ENCODE measurements at places on chromosomes 1 and 21.

DNA sequence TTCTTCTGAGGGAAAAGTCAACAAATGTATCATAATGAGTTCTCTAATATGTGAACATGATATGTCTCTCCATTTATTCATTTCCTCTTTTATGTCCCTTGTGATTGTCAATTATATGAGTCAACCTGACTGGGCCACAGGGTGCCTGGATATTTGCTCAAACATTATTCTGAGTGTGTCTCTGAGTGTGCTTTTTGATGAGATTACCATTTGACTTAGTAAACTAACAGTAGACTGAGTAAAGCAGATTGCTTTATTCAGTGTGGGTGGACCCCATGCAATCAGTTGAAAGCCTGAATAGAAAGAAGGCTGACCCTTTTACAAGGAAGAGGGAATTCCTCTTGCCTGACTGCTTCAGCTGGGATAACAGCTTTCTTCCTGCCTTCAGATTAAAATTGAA lies 142.6 kb downstream of the SLC35F3 start:
- H3K36me3 ChIP-seq: no peaks in the 10 kb centered on the region
- no peaks in the 10 kb centered on the region for H3K4me1 ChIP-seq
- no peak overlapping the region for H3K4me3 ChIP-seq
- no peak overlapping the region for H3K27ac ChIP-seq

DNA sequence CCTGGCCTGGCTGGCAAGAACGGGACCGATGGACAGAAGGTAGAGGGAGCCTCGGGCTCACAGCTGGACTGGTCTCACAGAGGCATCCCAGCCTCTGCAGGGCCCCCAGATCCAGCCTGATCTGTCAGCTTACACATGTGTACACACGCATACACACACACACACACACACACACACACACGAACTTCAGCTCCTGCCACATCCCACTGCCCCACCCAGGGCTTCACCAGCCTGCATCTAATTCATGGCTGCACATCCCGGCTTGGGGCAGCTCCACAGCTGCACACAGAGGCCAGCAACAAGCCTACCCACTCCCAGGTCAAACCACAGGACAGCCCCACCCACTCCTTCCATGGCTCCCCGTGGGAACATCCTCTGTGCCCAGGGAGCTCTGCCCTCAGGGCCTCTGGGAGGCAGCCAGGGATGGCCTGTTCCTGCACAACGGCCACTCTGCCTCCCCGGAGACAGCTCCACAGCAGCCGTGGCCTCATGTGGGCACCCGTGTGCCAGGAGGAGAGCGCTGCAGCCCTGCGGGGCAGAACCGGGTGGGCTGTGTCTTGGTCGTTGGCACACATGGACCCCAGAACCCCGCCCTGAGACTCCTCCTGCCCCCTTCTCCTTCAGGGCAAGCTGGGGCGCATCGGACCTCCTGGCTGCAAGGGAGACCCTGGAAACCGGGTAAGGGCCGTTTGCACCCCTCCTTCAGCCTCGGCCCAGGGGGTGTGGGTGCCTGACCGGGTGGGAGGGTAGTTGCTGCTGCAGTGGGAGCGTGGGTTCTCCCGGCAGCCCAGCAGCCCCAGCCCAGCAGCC lies 19.1 kb downstream of the COL6A2 start:
- peak; percentile 8 for DNase-seq
- no peak overlapping the region for H3K27ac ChIP-seq
- H3K27me3 ChIP-seq: no peaks in the 10 kb centered on the region
- no peak overlapping the region for H3K4me3 ChIP-seq

GRCh38 chr1:18922848-18923755 lies 20.7 kb upstream of the ALDH4A1 start:
- DNase-seq: no peak
- peak overlapping the region; percentile 88 for H3K27ac ChIP-seq
- H3K27me3 ChIP-seq: no peaks in the 10 kb centered on the region
- peaks cover 47% of the 10 kb centered on the region for H3K4me1 ChIP-seq
- no peak overlapping the region for H3K4me3 ChIP-seq

DNA sequence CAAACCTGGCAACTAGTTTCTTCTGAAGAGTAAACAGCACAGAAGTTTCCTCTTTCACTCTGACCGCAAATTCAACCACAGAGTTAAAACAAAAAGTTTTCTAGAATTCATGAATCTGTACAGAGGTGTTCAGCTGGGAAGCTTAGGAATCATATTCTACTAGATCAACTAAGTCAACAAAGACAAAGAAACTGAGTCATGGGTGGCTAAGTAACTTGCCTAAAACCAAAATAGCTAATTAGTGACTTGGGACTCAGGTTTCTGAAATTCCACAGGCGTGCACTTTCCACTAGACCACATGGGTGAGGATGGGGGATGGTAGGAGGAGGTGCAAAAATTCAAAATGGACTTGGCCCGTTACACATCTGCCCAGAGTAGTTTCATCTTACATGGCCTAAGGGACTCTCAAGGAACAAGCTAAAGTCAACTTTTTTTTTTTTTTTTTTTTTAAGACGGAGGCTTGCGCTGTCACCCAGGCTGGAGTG lies 25.8 kb downstream of the PTPN14 start:
- H3K4me1 ChIP-seq: peaks cover 72% of the 10 kb centered on the region
- no peaks in the 10 kb centered on the region for H3K36me3 ChIP-seq
- no peaks in the 10 kb centered on the region for H3K27me3 ChIP-seq
- peak; percentile 66 for DNase-seq
- peak overlapping the region; percentile 5 for H3K4me3 ChIP-seq
- peak overlapping the region; percentile 83 for H3K27ac ChIP-seq

DNA sequence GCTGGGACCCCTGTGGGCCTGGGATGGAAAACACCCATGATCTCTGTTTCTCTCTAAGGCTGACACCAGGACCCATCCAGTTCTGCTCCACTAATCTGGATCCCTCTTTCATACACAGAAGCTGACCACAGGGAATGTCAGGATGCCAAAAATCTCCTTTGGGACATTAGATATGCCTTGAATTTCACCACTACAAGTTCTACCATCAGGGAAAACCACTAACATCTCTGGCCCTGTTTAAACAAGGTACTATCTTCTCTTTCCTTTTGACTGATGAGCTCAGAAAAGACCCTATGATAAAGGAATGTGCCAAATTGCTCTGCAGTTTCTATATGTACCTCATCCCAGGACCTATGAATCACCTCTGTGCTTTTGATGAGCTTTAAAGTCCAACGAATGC lies 10.2 kb upstream of the PLXNA2 start:
- no peak for DNase-seq
- H3K4me1 ChIP-seq: no peaks in the 10 kb centered on the region
- no peaks in the 10 kb centered on the region for H3K36me3 ChIP-seq
- no peak overlapping the region for H3K27ac ChIP-seq

GRCh38 chr1:220339581-220339980 lies 67.3 kb upstream of the RAB3GAP2 start:
- no peak overlapping the region for H3K4me3 ChIP-seq
- no peak for DNase-seq
- no peaks in the 10 kb centered on the region for H3K4me1 ChIP-seq
- H3K27ac ChIP-seq: no peak overlapping the region
- H3K27me3 ChIP-seq: no peaks in the 10 kb centered on the region

- no peak for DNase-seq
- peaks cover 10% of the 10 kb centered on the region for H3K4me1 ChIP-seq
- H3K4me3 ChIP-seq: no peak overlapping the region
- H3K27ac ChIP-seq: no peak overlapping the region
- H3K36me3 ChIP-seq: no peaks in the 10 kb centered on the region
- H3K27me3 ChIP-seq: no peaks in the 10 kb centered on the region
These were observed 37.7 kb upstream of the PADI1 start for GRCh38 chr1:17167041-17167785.

GRCh38 chr1:175364424-175365076 lies 172.0 kb upstream of the KIAA0040 start:
- DNase-seq: no peak
- H3K27me3 ChIP-seq: no peaks in the 10 kb centered on the region
- H3K36me3 ChIP-seq: no peaks in the 10 kb centered on the region

- no peaks in the 10 kb centered on the region for H3K4me1 ChIP-seq
- no peaks in the 10 kb centered on the region for H3K36me3 ChIP-seq
- DNase-seq: peak; percentile 67
- H3K27me3 ChIP-seq: no peaks in the 10 kb centered on the region
- no peak overlapping the region for H3K4me3 ChIP-seq
These were observed 24.9 kb downstream of the NID1 start for GRCh38 chr1:236039740-236040685.

DNA sequence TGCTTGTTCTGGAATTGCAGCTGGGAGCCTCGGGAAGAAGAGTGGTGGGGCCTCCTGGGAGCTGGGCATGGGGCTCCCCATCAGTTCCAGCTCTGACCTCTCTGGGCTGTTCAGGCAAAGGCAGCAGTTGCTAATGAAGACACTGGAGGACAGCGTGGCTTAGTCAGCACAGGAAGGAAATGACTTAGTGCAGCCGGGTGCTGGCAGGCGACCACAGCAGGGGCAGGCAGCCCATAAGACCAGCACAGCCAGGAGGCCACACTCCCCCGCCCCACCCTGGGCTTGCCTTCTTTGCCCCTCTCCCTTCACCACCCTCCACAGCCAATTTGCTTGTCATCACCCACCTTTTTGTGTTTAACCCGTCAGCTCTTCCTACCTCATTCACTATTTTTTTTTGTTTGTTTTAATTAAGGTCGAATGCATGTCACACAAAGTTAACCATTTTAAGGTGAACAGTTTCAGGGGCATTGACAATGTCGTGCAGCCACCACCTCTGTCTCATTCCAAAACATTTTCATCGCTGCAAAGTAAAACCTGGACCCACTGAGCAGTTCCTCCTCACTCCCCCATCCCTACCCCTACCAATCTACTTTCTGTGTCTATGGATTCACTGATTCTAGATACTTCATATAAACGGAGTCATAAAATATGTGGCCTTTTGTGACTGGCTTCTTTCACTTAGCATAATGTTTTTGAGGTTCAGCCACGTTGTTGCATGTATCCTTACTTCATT lies 10.9 kb downstream of the OLIG2 start:
- H3K4me3 ChIP-seq: no peak overlapping the region
- no peak overlapping the region for H3K27ac ChIP-seq
- H3K36me3 ChIP-seq: no peaks in the 10 kb centered on the region
- no peaks in the 10 kb centered on the region for H3K4me1 ChIP-seq
- no peak for DNase-seq

- peak overlapping the region; percentile 72 for H3K27ac ChIP-seq
- DNase-seq: peak; percentile 93
- no peaks in the 10 kb centered on the region for H3K36me3 ChIP-seq
- H3K4me1 ChIP-seq: peaks cover 67% of the 10 kb centered on the region
These were observed 28.4 kb downstream of the TMCC2 start for GRCh38 chr1:205255941-205256780.

DNA sequence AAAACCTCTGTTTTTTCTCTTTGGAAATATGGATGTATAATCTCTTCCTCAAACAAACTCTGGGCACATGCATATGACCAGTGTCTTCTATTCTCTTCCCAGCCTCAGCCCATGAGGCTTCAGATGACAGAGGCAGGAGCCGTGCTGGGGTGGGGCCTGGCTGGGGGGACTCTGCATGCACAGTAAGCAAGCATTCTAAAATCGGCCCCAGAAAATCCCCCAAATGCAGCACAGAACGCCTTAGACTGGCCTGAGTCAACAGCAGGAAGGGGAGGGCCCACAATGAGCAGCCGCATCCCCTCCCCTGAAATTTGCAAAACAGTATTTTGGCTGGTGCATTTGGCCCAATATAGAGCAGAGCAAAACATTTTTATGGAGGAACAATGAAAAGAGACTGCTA lies 47.8 kb downstream of the ITPKB start:
- no peak for DNase-seq
- peak overlapping the region; percentile 68 for H3K27ac ChIP-seq
- H3K36me3 ChIP-seq: no peaks in the 10 kb centered on the region
- H3K4me3 ChIP-seq: no peak overlapping the region
- peaks cover 72% of the 10 kb centered on the region for H3K4me1 ChIP-seq

DNA sequence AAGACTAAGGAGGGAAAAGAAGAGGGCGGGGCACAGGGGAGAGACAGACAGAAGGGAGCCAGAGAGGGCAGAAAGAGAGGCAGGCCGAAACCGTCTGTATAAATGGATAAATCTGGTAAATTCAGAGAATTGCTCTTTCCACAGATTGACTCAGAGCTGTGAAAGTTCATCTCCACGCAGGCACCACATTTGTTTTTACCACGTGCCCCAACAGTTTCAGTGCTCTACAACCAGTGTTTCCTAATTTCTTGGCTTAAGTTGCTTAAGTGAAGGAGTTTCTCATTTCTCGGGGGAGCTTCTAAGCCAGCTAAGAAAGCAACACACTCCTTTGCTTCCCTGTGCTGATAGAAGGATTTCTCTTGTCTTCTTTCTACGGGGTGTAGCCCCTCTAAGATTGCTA lies 87.1 kb downstream of the ENAH start:
- H3K27ac ChIP-seq: no peak overlapping the region
- peak; percentile 34 for DNase-seq
- H3K36me3 ChIP-seq: peaks cover 11% of the 10 kb centered on the region
- H3K4me3 ChIP-seq: no peak overlapping the region
- H3K4me1 ChIP-seq: peaks cover 26% of the 10 kb centered on the region
- no peaks in the 10 kb centered on the region for H3K27me3 ChIP-seq

- H3K36me3 ChIP-seq: no peaks in the 10 kb centered on the region
- H3K27ac ChIP-seq: peak overlapping the region; percentile 77
- H3K4me1 ChIP-seq: peaks cover 55% of the 10 kb centered on the region
- H3K27me3 ChIP-seq: no peaks in the 10 kb centered on the region
These were observed 8.7 kb downstream of the PDXK start for GRCh38 chr21:43727519-43728153.

Data from gastrocnemius medialis (tissue), 4 donors.